ENCODE measurements at places on chromosomes 6 and 20. TPM values are rescaled to one million over a fixed set of nuclear protein-coding genes. Genes with fewer than 3 reads are reported as not detected.

- DNase-seq = no peak
These were observed 429.9 kb upstream of the ARID1B start for GRCh38 chr6:156347246-156347645.

GRCh38 chr6:24974182-24975171 lies 38.7 kb upstream of the RIPOR2 start:
- no peak for DNase-seq

- DNase-seq = peak; percentile 74
These were observed 64.8 kb downstream of the KIAA0319 start for GRCh38 chr6:24581084-24581669.

- DNase-seq = no peak
These were observed 532 bp upstream of the NPBWR2 start for GRCh38 chr20:64107736-64108457.

- DNase-seq = no peak
These were observed 76.2 kb upstream of the BCLAF1 start for GRCh38 chr6:136365776-136366354.

GRCh38 chr6:100809346-100809745 lies 71.8 kb downstream of the ASCC3 start:
- no peak for DNase-seq

GRCh38 chr6:113813142-113813541 lies 44.0 kb upstream of the MARCKS start:
- no peak for DNase-seq

DNA sequence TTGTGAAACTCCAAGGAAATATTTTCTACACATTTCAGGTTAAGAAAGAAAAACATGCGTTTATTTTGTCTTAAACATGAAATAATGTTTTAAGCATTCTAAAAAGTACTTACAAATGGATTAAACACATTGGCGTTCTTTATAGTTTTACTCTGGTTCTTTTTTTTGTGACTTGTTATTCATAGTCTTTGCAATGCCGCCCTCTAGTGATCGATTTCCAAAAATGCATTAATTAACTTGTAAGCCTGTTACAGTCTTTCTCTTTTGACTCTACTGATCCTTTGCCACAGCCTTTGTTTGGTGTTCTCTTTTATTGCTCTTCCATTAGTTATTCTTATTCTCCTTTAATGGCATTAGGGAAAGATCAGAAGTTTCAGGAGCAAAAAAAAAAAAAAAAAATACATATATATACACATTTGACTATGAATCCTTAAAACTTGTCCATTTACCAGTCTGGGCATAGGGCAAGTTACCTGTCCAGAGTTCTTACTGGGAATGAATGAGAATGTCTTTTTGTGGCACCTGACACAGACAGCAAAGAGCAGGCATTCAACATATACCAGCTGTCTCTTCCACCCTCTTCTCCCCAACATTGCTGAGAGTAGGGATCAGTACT lies 59.9 kb downstream of the MACROD2 start:
- DNase-seq = peak; percentile 65

DNA sequence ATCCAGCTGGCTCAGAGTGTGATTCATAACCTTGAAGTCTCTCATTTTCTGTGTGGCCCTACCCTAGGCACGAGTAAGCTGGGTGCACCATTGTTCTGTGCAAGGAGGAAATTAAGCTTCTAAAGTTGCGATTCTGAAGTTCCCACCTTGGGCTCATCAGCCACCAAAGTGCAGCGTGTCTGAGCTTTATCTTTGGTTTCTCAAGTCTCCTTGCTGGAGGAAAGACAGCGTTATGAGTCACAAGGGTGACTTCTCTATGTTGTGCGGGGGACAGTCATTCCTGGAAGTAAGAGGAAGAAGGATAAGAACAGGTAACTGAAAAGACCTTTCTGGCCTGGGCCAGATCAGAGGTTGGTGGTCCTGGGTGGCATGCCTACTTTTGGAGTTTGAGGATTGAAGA lies 16.8 kb downstream of the MRAP2 start:
- DNase-seq = no peak

GRCh38 chr6:16776394-16777017 lies 15.2 kb upstream of the ATXN1 start:
- DNase-seq = no peak

DNA sequence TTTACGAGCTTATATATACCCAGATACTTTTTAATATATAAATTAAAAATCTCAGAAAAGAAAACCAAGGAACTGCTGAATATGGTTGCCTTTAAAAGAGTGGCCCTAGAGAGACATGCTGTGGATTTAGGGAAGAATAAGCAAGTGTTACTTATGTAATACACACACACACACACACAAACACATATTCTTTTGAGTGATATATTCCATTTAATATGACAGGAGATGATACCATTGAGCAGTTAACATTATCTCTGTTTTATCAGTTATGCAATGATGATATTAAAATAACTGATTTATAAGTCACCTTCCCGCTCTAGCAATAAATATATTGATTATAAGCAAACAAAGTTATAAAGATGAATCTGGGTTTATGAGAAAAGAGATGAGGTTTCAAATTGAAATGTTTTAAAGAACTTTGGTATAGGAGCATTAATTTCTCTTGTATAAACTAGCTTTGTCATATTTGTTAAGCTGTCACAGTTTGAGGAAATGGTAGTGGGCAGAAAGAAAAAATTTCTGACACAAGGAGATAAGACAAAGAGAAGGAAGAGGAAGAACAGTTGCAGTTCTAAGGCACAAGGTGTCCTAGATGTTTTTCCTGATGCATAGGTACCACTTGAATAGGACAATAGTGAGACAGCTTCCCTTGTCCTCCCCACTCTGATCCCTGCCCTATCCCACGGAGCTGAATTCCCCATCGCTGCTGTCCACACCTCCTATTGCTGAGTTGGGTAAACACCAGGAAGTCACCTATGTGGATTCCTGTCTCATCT lies 26.4 kb downstream of the GPX5 start:
- no peak for DNase-seq

- no peak for DNase-seq
These were observed 102.4 kb upstream of the HIVEP1 start for GRCh38 chr6:11909696-11910132.

GRCh38 chr6:158772851-158773371 lies 46.3 kb downstream of the EZR start:
- no peak for DNase-seq

DNA sequence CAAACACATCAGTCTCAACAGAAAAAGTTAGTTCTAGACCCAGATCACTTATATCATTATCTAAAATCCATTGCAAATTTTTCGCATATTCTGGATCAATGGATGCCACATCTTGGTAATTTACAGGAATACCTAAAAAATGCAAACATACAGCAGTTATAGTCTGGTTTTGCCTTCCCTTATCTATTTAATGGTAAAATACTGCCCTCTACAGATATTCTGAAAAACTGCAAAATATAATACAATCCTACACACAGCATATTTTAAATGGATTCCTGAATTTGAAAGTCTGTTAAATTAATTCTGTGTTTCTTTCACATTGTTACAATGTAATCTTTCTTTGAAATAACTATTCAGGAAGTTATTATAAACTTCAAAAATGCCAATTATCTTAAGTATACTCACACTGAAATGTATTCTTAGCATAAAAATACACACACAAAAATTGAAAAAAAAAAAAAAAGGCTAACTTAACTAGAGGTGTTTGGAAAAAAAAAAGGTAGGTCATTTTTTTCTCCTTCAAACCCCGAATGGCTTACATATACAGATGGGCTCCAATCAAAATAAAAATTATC lies 88.4 kb downstream of the HACE1 start:
- no peak for DNase-seq

DNA sequence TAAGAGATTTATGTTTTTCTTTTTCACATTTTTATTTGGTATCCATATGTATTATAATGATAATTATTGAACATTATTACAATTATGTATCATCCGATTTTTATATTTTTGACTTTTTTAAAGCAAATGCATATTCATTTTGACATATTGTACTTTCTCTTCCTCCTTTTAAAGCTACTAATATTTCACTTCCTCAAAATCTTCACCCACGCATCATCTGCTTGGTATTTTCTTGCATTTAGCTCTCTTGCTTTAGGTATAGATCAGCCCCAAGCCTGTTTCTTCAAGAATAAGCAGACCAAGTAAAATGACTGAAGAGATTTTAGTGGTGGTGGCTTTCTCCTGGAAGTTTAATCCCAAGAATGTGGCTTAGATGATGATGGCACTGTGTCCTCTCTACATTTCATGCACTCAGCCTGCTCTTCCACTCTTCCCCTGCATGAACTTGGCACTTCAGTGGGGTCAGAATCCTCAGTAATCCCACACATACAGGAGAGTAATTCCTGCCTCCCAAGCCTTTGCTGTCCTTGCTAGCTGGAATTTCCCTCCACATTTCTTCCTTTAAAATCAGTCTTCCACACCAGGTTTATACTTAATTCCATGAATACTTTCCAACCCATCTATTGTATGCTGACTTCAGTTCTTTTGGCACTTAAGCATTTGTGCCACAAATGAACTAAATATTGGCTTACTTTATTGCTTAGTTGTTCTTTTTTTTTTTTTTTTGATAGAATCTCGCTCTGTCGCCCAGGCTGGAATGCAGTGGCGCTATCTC lies 8.2 kb downstream of the NCOA7 start:
- no peak for DNase-seq

GRCh38 chr20:37615340-37616109 lies 78.3 kb upstream of the CTNNBL1 start:
- DNase-seq = peak; percentile 4

GRCh38 chr6:53565886-53566285 lies 21.0 kb upstream of the GCLC start:
- no peak for DNase-seq

- no peak for DNase-seq
These were observed 208.7 kb downstream of the PHF3 start for GRCh38 chr6:63844287-63844686.

DNA sequence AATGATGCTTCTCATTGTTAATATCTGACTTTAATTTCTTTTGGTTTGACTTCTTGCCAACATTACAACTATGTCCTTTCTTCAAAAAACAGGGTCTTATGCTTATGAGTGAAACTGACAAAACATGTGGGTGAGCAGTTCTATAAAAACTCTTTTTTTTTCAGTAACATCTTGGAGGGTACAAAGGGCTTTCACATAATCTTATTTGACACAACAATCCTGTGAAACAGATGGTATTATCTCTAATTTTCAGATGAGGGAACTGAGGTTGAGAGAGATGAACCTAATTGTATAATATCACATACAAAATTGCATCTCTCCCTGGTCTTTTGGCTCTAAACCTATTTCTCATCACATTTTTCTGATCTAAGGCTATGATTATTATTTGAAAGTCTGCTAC lies 38.3 kb downstream of the MAPK14 start:
- no peak for DNase-seq

DNA sequence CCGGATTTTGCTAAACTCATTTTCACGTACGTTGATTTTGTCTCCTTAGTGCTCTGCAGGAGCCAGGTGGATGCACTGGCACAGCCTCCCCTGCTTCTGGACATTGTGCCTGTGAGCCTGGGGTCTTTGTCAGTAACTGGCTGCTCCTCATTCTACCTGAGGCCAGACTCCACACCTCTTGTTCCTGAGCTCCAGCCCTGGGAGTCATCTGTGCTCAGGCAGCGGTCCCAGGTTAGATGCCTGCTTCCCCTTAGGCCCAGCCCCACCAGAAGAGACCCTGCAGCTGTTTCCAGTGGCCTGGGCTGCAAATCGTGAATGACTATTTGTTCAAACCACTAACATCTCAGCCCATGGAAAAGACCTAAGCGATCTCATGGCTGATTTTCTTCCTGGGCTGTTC lies 129.1 kb downstream of the ERMARD start:
- no peak for DNase-seq

- DNase-seq = no peak
These were observed 174.0 kb upstream of the FBXL4 start for GRCh38 chr6:99121748-99122147.

DNA sequence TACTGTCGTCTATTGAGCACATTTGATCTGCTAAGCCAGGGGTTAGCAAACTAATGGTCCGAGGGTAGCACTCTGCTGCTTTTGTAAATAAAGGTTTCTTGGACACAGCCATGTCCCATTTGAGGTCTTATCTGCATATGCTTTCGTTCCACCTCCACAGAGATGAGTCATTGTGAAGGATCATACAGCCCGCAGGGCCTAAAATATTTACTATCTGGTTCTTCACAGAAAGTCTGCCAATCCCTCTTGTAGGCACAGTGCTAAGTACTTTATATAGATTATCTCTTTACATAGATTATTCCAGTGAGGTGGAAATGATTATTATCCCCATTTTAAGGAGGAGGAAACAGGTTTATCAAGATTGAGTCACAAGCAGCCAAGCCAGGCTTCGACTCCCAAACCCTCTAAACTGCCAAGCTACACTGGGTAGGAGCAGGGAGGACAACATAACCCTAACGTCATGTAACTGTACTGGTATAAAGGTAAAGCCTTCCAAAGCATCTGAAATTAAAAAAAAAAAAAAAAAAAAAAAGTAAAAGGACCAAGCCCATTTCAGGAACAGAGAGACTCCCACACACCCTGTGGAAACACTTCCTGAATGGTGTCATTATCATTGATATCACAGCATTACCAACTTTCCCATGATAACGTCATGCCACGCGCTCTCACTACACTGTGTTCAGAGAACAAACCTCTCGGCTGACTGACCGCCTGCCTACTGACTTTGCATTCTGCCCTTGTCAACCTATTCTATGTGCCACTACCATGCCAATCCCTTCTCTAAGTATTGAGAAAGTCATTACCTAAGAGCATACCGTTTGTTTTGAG lies 101.0 kb downstream of the KIF16B start:
- no peak for DNase-seq

CLVS2 gene
- not detected for polyA plus RNA-seq

VARS1 gene
- 31.6 TPM for polyA plus RNA-seq

NMBR gene
- not detected for polyA plus RNA-seq

SCAF8 gene
- 16.0 TPM for polyA plus RNA-seq

TFAP2A gene
- not detected for polyA plus RNA-seq

EDN3 gene
- not detected for polyA plus RNA-seq

OVOL2 gene
- not detected for polyA plus RNA-seq

LGSN gene
- polyA plus RNA-seq = 0.10 TPM

SLC4A11 gene
- polyA plus RNA-seq = not detected

RNF114 gene
- polyA plus RNA-seq = 147 TPM

ALDH5A1 gene
- 9.1 TPM for polyA plus RNA-seq

RIPOR3 gene
- 1.1 TPM for polyA plus RNA-seq

SLC44A4 gene
- polyA plus RNA-seq = not detected

PRICKLE4 gene
- polyA plus RNA-seq = not detected

All from CD4-positive, CD25-positive, alpha-beta regulatory T cell (primary cell).